NCI-H69 (cell line): ENCODE measurements at places on chromosomes 16 and 17.

GRCh38 chr17:33927732-33928133, 327.4 kb upstream of the CCL2 start:
- peak; percentile 97 for DNase-seq

GRCh38 chr17:52024300-52024870, 134.1 kb downstream of the CA10 start:
- DNase-seq = peak; percentile 17

DNA sequence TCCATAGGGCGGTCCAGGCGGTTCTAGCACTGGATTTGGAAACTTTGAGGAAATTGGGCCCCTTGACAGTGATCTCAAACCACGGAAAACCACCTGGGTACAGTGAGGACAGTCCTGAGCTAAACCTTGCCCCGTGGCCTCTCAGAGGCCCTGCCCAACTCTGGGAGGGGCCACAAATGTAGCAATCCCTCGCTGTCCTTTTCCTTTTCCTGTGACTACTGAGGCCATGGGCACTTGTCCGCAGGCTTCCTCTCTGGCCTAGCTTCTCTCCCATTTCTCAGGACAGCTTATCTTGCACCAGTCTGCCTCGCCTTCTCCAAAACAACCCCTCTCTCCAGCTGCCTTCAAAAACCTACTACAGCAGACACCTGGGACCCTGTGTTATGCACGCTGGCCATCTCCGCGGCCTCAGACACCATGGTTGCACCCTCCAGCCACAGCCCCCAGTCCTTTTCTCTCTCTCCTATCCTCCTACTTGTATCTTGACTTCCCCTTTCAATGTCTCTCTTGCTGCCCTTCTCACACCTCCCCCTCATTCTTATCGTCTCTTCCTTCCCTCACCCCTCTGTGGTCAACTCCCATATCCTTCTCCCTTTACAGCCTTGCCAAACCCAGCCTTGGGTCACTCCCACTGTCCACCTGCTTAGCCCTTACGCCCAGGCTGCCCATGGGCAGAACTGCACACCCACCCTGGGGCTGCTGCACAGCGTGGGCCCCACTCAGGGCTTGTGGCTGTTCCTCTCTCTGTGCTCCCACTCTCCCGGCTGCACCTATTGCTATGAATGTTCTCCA, 7.6 kb downstream of the SCPEP1 start:
- no peak for DNase-seq

- no peak for DNase-seq
Measured at GRCh38 chr16:56042416-56042815, 148.9 kb upstream of the GNAO1 start.

DNA sequence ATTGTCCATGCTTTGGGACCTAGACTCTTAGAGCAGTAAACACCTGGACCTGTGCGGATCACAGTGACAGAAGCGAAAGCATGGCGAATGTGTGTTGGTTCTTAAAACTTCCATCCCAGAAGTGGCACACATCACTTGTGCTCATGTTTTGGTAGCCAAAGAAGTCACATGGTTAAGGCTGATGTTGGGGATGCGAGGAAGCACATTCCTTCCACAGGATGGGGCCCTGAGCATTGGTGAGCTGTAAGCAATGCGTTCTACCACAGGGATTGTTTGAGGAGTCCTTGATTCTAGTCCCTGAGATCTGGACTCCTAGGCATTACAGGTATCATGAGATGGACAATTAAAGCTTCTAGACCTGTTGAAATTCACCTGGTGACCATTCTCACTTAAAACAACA, 375.9 kb downstream of the UTP18 start:
- DNase-seq = no peak
